ENCODE measurements at places on chromosomes 5 and 9.

- DNase-seq, result no peak
Measured at GRCh38 chr5:98770209-98770910, 3.1 kb upstream of the RGMB start.

- DNase-seq, result no peak
Measured at GRCh38 chr5:153885141-153885540, 153.6 kb downstream of the FAM114A2 start.

DNA sequence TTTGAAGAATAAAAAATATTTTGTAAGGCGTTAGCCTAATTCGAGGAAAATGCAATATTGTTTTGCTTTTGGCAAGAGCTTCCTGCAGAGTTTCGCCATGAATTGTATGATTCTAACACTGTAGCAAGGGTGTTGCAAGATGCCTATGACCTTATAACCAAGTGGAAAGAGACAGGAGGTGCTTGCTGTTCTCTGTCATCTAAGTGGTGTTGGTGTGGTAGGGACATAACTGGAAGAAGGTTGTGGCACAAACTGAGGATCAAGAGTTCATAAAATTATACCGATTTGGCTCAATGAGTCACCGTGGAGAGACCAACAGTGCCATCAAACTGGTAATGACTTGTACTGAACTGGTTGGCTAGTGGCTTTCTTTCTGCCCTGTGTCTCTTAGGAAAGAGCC, 6.3 kb downstream of the STC2 start:
- DNase-seq, result no peak

GRCh38 chr9:1604942-1605560, 410.1 kb upstream of the SMARCA2 start:
- DNase-seq, result no peak

DNA sequence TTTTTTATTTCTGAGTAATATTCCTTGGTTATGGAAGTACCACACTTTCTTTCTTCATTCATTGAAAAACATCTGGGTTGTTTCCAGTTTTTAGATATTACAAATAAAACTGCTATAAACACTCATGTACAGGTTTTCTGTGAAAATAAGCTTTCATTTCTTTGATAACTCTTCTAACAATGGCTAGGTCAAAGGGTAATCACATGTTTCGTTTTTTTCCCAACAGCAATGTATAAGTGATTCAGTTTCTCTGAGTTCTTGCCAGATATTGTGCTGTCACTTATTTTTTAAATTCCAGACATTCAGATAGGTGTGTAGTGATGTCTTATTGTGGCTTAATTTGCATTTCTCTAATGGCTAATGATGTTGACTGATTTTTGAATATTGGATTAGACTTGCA, 16.7 kb upstream of the TNPO1 start:
- no peak for DNase-seq

GRCh38 chr9:112747094-112747493, 3.5 kb upstream of the SNX30 start:
- DNase-seq, result no peak

- no peak for DNase-seq
Measured at GRCh38 chr5:101590384-101590783, 687.3 kb upstream of the ST8SIA4 start.

GRCh38 chr5:138927979-138928378, 52.8 kb upstream of the LRRTM2 start:
- no peak for DNase-seq

GRCh38 chr9:120876842-120877240, at the start of gene PHF19:
Gene PHF19, minus strand, starts transcription at chr9:120877188. Its CDS starts 2,447 bp downstream, at chr9:120874741.
- no peak for DNase-seq

DNA sequence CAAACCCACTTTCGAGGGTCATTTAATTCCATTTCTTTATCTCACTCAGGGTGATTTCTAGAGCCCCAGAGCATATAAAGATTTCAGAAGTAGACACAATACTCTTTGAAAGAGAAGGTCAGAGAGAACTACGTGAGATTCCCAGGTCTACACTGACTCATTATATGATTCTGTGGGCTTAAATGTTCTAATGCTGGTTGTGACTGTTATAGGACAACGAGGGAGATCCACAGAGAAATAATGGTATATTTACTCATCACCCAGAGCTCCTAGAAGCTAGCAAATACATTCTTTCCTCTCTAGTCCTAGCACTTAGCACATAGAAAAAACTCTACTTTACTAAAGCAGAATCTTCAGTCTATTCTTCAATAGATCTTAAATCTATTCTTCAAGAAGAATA, 39.4 kb upstream of the GRAMD2B start:
- no peak for DNase-seq

GRCh38 chr5:54825005-54825404, 160.4 kb downstream of the ESM1 start:
- no peak for DNase-seq

- DNase-seq, result no peak
Measured at GRCh38 chr5:115284021-115284420, 12.4 kb downstream of the CCDC112 start.

GRCh38 chr5:51279983-51280706, 103.1 kb upstream of the ISL1 start:
- DNase-seq, result no peak

GRCh38 chr5:149030392-149030791, 32.5 kb downstream of the SH3TC2 start:
- no peak for DNase-seq

DNA sequence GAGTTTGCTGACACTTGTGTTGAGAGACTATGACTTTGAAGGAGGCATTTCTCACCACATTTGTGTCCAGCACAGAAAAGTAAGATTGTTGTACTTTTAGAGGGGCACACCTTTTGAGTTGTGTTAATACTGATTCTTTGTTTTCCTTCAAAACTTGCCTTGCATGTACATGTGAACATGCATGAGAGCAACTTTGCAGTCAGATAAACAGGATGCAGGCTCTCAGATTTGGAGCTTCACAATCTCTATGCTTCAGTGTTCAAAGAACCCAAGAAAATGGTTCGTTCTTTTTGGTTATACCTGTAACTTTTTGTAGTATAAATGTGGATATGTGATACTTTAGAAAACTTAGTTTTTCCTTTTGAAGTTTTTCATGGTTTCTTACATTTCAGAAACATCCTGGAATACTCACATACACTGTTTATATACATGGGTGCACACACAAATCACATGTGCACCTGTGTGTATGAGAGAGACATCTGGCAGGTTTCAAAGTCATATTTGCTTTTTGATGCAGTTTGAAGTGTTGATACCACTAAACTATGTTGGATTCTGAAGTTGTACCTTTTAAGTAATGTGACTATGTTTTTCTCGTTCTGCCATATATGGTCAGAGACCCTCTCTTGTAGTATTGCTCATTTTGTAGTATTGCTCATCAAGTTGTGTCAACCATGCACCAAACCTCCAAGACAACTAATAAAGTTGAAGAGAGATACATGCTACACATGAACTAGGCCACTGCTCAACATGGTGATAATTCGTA, 190.7 kb downstream of the CD180 start:
- no peak for DNase-seq

DNA sequence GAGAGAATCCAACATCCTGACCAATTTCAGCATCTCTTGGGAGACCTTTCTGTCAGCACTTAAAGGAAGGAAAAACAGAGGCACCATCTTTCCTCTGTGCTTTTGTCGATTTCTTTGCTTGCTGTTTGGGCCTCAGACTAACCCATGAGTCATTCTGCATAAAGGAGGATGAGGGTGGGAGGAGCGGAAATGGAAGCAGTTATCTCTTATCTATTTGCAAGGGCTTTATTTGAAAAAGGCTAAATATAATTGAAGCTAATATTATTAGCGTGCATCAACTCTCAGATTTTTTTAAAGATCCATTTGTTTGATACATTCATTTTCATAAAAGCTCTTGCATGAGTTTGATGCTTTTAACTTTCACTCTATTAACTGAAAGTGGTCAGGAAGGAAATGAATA, 72.9 kb downstream of the ZNF622 start:
- DNase-seq, result no peak

- no peak for DNase-seq
Measured at GRCh38 chr5:54909911-54910870, 75.2 kb downstream of the ESM1 start.

DNA sequence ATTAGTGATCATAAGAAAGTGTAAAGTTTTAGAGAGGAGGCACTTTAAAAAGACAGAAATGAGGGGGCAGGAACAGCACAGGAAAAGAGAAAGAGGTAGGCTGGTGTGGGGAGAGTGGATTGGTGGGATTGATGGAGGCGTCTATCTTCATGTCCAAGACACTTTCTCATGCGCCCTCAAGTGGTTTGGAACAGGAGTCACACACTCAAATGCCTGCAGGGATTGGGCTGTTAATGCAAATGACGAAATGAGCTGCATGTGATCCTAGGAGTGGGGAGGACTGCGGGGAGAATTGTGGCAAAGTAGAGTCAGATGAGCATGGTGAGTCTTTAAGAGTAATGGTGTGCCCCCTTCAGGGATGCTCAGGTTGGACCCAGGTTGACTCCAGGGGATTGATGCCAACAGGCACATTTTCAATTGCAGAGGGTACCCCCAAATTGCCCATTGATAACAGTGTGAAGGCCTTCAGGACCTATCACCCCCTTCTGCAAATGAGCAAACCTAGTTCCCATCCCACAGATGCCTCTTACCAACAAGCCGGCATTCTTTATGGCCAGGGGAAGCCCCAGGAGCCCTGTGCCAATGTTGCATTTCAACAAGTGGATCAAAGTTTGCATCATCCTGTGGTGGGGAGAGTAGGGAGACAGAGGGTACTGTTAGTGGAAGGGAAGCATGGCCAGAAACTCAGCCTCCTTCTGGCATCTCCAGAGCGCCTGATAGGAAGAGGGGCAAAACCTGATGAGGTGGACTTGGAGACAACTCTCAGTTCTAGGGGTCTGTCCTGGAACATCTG, 5.3 kb downstream of the SLC36A3 start:
- no peak for DNase-seq

DNA sequence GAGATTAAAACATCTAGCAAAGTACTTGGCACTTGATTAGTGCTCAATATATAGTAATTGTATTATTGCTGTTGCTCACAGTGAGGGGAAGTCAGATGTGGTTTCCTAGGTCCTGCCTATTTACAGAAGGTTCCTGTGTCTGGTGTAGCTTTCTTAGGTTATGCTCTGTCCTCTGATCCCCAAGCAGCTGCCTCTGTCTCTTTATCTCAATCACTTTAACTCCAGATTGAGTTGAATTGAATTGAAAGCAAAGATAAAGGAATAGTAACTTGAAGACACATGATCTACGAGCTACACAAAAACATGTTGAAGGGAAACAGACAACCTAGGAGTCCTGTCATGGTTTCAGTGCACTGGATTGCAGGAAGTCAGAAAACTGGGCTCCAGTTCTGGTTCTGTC, 113.9 kb upstream of the ADAMTSL1 start:
- DNase-seq, result no peak

DNA sequence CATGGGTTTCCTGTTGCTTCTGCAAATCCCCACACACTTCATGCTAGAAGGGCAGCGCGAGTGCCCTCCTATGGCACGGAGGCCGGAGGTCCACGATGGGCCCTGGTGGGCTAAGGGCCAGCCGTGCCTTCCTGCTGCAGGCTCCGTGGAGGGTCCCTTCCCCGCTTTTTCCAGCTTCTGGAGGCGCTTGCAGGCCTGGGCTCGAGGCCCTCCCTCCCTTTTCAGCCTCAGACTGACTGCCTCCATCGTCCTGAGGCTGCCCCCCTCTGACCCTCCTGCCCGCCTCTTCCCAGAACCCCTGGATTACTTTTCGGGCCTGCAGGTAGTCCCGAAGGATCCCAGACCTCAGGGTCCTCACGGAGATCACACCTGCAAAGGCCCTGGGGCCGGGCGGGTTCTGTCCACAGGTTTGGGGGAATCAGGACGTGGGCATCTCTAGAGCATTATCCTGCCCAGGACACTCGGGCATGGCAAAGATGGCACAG, 3.2 kb upstream of the TERT start:
- no peak for DNase-seq

DNA sequence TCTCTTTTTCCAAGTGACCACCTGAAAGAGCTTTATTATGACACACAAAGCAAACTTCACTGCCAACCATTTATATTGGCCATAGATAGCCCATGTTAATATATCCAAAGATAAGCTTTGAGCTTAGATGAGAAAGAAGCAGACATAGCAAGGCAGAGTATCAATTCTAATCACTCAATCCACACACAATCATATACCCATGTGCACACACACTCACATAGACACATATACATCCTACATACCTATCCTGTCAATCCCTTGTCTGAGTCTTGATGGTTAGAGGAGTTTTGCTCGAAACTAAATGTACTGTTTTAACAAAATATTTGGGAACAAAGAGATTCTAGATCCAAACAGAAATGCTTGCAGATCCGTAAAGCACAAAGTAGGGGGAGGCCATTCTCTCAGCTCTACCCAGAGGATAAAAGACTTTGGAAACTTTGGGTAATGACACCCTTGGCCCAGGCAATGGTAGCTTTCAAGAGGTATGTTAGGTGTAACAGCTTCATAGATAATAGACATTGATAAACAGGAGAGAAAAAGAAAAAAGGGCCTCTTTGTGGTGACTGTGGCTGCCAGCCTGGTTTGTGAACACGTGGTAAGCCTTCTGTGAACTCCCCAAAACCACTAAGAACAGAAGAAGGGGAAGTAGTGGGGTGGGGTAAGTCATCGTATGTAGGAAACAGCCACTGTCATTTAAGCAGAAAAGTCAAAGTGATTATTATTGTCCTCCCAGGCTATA, 121.6 kb downstream of the TLR4 start:
- no peak for DNase-seq

- DNase-seq, result no peak
Measured at GRCh38 chr5:1537603-1538154, 13.9 kb upstream of the LPCAT1 start.

DNA sequence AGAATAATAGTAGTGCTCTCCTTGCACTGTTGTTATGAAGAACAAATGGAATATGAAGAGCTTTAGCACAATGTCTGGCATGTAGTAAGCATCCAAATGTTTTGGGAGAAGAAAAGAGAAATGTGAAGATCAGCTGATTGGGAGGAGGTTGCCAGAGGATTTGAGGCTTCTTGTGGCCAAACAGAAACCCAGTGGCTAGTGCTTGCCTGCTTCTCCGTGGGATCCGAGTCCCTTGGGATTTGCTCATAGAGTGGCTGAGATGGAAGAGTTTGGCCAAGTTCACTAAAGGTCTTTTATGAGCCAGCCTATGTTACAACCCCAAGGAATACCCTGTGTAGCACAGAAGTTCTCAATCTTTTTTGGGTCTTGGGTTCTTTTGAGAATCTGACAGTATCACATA, 86.0 kb downstream of the ANGPTL2 start:
- DNase-seq, result no peak

DNA sequence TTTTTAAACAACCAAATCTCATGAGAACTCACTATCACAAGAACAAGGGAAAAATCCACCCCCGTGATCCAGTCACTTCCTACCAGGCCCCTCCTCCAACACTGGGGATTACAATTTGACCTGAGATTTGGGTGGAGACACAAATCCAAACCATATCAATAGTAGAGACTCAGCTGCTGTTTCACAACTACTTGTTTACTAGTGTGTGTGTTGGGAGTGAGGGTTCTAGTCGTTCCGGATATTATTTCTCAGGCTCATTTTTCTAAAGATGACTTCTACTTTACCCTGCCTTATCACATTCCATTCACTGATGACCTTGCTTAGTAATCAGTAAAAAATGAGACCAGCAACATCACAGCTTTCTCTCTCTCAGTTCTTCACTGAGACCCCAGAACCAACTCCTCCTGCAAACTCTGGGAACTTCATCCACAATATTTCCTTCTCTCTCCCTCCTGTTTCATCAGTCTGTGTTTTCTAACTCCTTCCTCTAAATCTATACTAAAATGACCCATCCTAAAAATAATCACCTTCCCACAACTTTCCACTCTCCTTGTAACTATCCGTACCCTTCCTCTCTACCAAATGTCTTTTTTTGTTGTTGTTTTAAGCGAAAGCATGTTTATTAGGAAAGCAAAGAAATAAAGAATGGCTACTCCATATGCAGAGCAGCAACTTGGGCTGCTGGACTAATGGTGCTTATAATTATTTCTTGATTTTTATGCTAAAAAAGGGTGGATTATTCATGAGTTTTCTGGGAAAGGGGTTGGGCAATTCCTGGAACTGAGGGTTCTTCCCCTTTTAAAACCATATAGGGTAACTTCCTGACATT, 121.5 kb upstream of the SPRY4 start:
- DNase-seq, result no peak
